AG04449 (cell line): ENCODE measurements at places on chromosomes 16 and 17.

DNA sequence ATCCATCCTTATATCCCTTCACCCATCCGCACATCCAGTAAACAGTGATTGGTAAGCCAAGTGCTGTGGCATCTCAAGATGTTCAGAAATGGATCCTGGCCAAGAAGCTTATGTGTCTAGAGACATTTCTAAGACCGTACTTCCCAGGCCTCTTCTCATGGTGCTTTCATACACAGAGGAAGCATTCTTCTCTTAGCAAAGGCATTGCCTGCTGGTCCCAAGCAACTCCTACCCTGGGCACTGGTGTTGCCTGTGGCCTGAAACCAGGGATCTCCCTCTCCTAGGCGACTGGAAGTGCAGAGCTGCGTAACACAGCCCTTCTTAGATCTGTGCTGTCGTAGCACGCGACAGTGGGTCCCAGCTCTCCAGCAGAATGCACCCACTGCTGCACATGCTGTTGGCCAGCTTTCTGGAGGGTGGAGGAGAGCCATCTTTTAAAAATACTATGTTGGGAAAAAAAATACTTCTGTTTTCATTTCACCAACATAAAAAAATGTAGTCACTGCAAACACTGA, 182.9 kb downstream of the CCDC182 start:
- DNase-seq, result no peak

DNA sequence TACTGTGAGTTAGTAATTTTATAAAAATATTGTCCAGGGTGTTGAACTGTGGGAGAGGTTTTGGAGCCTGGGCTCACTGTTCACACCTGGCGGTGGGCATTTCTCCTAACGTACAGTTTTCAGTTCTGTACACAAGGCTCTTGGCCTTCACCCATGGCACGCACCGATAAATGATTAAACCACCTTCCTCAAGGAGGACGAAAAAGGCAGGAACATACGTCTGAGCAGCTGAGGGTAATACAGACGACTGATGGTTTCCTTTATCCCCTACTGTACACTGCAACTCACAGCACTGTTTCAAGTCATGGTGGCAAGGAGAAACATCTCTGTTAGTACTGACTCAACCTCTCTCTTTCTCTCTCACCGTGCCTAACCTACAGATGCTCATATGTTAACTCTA, 1.4 kb upstream of the ST6GALNAC1 start:
- no peak for DNase-seq

GRCh38 chr17:28896491-28896883, 1.0 kb downstream of the FLOT2 start:
- DNase-seq, result no peak

DNA sequence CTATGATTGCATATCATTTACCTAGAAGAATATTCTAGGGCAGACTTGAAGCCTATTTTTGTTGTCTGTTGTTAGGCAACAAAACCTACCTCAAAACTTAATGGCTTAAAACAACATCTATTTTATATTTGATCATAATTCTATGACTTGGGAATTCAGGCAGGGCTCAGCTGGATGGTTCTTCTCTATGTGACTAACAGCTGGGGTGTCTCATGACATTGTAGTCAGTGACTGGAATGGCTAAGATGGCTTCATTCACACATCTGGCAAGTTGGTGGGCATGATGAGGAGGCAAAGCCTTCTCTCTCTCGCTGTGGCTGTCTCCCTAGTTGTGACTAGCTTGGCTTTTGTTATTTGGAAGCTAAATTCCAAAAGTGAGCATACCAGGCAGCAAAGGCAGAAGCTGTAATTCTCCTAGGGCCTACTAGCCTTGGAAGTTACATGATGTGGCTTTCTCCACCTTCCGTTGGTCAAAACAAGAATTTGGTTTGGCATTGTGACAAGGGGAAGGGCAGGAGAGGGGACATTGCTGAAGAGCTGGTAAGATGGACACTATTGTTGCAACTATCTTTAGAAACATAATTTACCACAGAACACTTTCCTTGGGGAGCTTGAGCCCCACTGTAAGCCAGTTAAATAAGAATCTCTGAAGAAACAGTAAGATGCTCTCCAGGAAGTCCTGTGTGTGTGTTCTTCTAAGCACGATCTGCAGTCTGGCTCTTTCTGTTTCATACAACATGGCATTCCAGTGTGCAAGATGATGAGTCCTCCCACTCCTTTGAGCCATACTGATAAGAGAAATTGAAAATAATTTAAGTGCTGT, 39.4 kb downstream of the ZNRF1 start:
- DNase-seq, result no peak

DNA sequence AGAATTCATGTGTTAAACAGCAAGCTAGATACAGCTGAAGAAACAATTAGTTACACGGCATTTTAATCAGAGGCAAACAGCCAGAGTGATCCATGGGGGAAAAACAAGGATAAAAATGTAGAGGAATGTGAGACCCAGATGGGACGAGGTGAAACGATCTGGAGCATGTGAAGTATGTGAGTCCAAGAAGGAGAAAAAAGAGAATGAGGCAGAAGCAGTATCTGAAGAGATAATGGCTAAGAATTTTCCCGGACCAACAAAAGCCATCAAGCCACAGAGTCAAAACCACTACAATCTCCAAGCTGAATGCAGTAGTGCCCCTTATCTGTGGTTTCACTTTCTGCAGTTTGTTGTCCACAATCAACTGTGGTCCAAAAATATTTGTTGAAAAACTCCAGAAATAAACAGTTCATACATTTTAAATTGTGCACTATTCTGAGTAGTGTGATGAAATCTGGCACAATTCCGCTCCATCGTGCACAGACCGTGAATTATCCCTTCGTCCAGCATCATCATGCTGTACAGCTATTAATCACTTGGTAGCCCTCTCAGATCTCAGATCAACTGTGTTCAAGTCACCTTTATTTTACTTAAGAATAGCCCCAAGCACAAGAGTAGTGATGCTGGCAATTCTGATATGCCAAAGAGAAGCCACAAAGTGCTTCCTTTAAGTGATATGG, 18.8 kb downstream of the MYH10 start:
- no peak for DNase-seq

- DNase-seq, result no peak
These were observed 5.1 kb downstream of the LDHD start for GRCh38 chr16:75111514-75111940.

GRCh38 chr16:86212706-86213436, 297.5 kb upstream of the FOXF1 start:
- no peak for DNase-seq

DNA sequence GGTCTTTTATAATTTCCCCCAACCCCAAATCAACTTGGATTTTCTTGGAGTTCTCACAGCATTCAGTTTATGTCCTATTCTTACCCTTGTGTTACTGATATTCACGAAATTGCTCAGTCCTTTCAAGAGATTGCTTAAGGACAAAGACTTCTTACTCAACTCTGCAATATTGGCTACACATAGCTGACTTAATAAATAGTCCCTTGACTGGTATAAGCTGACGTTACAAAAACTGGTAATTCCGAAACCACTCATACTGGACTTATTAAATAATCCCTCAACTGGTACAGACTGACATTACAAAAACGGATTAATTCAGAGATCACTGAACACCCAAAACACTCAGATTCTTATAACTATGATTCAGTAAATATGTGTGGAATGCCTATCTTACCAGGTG, 860 bp downstream of the TIGD7 start:
- DNase-seq, result no peak
